ENCODE measurements at places on chromosomes 5 and 9.

- no peak for DNase-seq
These were observed 3.0 kb downstream of the CLPTM1L start for GRCh38 chr5:1341863-1342262.

- no peak for DNase-seq
These were observed 36.0 kb upstream of the GOLPH3 start for GRCh38 chr5:32210151-32210550.

- DNase-seq = no peak
These were observed 72.9 kb downstream of the ZNF622 start for GRCh38 chr5:16392718-16393117.

DNA sequence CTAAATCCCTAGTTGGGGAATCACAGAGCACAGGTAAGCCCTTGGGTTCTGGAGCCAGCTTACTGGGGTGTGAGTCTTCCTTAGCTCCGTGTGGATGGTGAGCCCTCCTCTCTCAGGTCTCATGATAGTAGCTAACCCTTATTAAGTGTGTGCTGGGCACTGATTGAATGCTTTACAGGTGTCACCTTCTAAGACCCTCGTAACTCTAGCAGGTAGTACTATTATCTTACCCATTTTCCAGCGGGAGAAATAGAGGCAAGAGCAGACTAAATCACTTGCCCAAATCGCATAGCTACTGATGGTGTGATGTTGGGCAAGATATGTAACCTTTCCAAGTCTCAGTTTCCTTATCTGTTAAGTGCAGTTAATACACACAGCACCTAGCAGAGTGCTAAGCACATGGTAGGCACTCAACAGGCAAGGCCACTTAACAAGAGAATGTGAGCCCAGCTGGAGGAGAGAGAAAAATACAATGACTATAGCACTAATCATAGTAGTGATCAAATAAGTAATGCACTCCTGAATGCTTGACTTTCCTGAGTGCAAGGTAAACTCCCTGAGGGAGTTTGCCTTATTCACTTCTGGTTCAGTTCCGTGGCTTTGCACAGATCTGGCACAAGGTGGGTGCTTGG, at the start of gene DCANP1:
DCANP1 (minus strand) TSS at position 51 of the 632 bp plus-strand sequence. CDS start 240 bp downstream, outside the sequence.
- DNase-seq = no peak

- DNase-seq = no peak
These were observed 2.1 kb upstream of the MARCHF6 start for GRCh38 chr5:10351199-10351905.

DNA sequence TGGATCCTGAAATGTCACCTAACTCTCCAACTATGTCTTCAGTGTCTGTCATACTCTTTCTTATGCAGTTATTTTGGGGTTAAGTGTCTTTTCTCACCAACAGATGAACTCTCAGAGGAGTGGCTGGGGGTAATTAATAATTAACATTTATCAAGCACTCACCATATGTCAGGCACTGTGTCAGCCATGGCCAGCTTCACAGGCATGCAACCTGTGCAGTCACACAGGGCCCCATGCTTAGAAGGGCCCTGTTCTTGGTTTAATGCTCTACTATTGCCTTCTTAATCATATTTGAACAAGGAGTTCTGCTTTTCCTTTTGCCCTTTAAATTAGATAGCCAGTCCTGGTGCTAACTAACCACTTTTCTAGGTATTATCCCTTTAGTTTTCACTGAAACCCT, 3.4 kb upstream of the GRPEL2 start:
- DNase-seq = no peak

Data from HEK293T (cell line).